ENCODE measurements at places on chromosomes 16 and 17.

DNA sequence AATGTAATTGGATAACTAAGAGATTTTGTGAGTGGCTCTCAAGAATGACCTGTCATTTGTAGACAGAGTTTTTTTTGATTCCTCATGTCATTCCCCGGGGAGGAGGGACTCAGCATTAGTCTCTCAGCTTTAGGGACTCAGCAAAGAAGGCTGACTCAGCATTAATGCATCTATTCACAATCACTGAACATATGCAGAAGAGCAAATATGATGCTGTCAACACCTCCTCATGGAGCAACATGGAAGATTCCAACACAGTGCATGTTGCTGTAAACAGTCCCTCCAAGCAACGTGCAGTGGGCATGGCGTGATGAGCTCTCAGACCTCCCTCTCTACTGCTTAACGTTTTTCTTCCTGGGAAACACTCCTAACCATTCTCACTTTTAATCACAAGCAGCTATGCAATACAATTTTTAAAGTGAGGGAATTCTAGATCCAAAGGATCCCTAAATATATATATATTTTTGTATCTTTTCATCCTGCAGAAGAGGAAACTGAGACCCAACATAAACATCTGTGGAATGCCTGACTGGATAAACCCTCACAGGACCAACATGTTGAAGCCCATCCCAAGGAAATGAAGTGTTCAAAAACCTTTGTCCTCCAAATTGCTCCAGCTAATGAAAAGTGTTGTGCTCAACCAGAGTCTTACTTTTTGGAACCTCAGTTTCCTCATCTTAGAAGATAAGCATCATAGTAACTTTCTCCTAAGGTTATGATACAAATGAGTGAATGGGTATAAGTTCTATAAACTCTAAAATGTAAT, 38.9 kb downstream of the TMEM100 start:
- no peak overlapping the region for H3K4me3 ChIP-seq
- H3K36me3 ChIP-seq: no peaks in the 10 kb centered on the region
- H3K4me1 ChIP-seq: no peaks in the 10 kb centered on the region
- no peak for DNase-seq

DNA sequence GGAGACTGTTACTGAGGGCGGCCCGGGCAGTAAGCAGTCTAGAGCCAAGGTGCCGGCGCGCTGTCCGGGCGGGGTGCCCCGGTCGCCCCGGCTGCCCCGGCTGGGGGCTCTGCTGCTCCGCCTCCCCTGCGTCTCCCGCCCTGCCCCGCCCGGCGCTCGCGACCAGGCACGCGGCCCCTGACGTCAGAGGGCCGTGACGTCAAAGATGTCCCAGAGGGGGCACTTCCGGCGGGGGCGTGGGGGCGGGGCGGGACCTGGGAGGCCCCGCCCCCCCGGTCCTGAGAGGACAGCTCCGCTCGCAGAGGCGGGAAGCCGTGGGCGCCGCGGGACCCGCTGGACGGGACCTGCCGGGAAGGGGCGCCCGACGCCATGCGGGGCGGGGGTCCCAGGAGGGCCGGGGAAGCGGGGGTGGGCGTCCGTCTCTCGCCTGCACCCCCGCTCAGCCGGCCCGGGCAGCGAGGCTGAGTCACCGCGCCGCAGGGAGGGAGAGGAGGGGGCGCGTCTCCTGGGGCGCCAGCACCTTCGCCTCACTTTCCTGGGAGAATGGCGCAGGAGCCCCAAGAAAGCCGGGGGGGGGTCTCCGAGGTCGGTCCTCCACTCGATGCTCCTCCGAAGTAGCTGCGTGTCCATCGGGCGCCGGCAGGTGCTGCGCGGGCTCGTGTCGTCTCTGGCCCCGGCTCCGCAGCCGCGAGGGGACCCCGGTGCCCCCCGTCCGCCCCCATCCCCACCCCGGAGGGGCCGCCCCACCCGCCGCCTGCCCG, 4.4 kb upstream of the HIC1 start:
- H3K36me3 ChIP-seq: no peaks in the 10 kb centered on the region
- H3K27ac ChIP-seq: no peak overlapping the region
- H3K4me3 ChIP-seq: peak overlapping the region; percentile 35
- peaks cover 22% of the 10 kb centered on the region for H3K27me3 ChIP-seq

DNA sequence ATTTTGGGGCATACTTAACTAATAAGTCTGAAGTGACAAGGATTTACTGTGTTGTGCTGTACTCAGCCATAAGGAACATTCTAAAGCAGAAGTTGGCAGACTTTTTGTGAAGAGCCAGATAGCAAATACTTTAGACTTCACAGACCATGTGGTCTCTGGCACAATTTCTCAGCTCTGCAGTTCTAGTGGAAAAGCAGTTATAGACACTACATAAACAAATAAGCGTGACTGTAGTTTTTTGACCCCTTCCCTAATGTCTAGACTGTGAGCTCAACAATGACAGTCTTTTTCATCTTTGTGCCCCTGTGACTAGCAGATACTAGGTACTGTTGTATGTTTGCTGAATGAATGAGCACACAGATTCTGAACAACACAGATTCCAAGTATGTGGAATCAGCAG, 4.9 kb downstream of the RPAIN start:
- no peaks in the 10 kb centered on the region for H3K27me3 ChIP-seq
- peaks cover 65% of the 10 kb centered on the region for H3K36me3 ChIP-seq
- no peak overlapping the region for H3K4me3 ChIP-seq
- H3K4me1 ChIP-seq: peaks cover 29% of the 10 kb centered on the region
- DNase-seq: no peak

DNA sequence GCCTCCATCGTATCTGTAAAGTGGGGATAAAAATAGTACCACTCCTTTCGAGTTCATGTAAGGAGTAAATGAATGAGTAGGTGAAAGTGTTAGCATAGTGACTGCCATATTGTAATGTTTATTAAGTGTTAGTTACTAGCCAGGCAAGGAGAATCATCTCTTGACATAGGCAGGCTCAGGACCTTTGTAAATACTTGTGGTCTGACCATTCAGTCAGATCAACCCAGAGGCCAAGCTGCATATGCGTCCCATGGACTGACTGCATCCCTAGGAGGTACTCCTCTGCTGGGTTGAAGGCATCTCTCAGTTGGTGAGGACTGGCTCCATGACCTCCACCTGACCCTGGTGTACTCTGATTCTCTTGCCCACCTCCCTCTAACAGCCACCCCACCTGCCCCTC, 40.5 kb upstream of the CDRT4 start:
- peaks cover 1% of the 10 kb centered on the region for H3K4me1 ChIP-seq
- DNase-seq: no peak
- H3K36me3 ChIP-seq: peaks cover 13% of the 10 kb centered on the region
- no peak overlapping the region for H3K27ac ChIP-seq
- no peak overlapping the region for H3K4me3 ChIP-seq
- H3K27me3 ChIP-seq: no peaks in the 10 kb centered on the region

DNA sequence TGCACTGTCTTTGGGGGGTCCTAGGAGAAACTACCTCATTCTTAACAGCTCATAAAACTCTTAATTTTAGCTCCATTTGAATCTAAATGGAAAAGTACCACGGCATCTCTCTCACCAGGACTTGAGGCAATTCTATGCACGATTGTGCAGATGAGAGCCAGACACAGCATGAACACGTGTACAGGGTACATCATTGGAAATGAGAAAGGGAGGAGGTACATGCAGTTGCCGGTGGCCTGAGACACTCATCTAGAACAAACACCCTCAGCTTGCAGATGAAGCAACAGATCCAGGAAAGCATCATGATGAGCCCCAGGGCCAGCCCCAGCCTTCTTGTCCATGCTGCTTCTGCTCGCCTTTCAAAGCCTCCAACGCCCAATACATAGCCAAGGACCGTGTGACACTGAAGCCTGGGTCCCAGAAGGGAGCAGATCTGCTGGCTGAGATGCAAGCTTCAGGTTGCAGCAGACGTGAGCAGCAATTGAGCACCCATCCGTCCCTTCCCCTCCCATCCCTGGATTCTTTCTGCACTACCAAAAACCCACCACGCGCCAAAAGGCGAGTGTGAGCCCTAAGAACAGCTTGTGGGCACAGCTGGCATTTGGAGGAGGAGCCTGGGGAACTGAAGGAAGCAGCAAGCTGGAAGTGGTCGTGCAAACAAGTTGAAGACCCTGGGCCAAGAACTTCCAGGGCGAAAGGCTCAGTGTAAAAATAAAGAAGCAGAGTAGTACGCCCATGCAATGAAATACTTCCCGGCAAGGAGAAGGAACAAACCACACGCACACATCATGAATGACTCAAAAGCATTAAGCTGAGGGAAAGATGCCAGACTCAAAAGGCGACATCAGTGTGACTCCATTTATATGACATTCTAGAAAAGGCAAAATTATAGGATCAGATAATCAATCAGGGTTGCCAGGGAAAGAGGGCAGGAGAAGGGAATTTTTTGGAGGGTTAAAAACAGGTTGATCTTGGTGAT, 7.3 kb upstream of the RCVRN start:
- H3K4me1 ChIP-seq: no peaks in the 10 kb centered on the region
- H3K27ac ChIP-seq: no peak overlapping the region
- H3K27me3 ChIP-seq: no peaks in the 10 kb centered on the region
- H3K36me3 ChIP-seq: no peaks in the 10 kb centered on the region

- peak overlapping the region; percentile 98 for H3K4me3 ChIP-seq
- peaks cover 67% of the 10 kb centered on the region for H3K4me1 ChIP-seq
- H3K27me3 ChIP-seq: no peaks in the 10 kb centered on the region
- H3K36me3 ChIP-seq: peaks cover 67% of the 10 kb centered on the region
- no peak for DNase-seq
- H3K27ac ChIP-seq: peak overlapping the region; percentile 86
Measured at GRCh38 chr17:56912105-56912999, 1.5 kb downstream of the TRIM25 start.

- no peak overlapping the region for H3K4me3 ChIP-seq
- no peak overlapping the region for H3K27ac ChIP-seq
- DNase-seq: no peak
- no peaks in the 10 kb centered on the region for H3K36me3 ChIP-seq
- peaks cover 27% of the 10 kb centered on the region for H3K27me3 ChIP-seq
Measured at GRCh38 chr16:3112881-3113574, 642 bp downstream of the ZNF205 start.

GRCh38 chr17:39867084-39867879, 720 bp upstream of the ZPBP2 start:
- peak overlapping the region; percentile 88 for H3K27ac ChIP-seq
- peaks cover 51% of the 10 kb centered on the region for H3K4me1 ChIP-seq
- peak; percentile 47 for DNase-seq
- no peaks in the 10 kb centered on the region for H3K36me3 ChIP-seq
- peak overlapping the region; percentile 57 for H3K4me3 ChIP-seq
- H3K27me3 ChIP-seq: no peaks in the 10 kb centered on the region

DNA sequence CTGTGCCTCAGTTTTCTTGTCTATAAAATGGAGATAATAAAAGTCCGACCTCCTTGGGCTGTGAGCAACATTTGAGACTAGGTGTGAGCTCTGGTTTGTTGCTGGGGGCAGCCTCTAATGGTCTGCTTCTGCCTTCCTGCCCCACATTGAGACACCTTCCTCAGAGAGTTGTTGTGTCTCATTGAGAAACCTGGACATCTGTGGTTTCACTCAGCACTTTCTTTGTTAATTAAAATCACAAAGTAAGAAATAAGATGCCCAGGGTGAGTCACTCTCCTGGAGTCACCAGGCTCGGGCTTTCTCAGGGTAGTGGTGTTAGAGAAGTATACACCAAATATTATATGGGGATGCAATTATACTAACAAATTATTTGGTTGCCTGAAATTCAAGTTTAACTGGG, 389.2 kb upstream of the SALL1 start:
- H3K4me1 ChIP-seq: no peaks in the 10 kb centered on the region
- no peaks in the 10 kb centered on the region for H3K27me3 ChIP-seq
- H3K4me3 ChIP-seq: no peak overlapping the region
- no peak overlapping the region for H3K27ac ChIP-seq

- H3K4me1 ChIP-seq: peaks cover 23% of the 10 kb centered on the region
- DNase-seq: no peak
- no peak overlapping the region for H3K27ac ChIP-seq
Measured at GRCh38 chr17:72699545-72699944, 392.9 kb downstream of the SLC39A11 start.

DNA sequence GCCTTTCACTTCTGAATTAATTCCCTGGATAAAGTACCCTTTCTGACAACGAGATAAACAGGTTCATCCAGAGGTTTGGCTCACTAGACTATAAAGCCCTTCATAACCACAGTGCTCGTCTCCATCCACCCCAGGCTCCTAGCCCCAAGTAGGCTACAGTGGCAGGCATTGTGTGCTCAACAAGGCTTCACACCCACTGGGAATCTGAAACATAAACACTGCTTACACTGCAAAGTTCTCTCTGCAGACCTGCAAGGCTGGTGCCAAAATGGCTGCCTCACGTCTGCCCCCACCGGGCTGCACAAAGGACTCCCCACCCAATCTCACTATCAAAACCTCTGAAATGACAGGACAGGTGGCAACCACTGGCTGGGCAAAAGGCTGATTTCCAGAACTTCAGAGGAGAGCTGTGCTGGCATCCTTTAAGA, 5.1 kb upstream of the HLF start:
- no peak overlapping the region for H3K4me3 ChIP-seq
- no peaks in the 10 kb centered on the region for H3K36me3 ChIP-seq
- no peak overlapping the region for H3K27ac ChIP-seq

DNA sequence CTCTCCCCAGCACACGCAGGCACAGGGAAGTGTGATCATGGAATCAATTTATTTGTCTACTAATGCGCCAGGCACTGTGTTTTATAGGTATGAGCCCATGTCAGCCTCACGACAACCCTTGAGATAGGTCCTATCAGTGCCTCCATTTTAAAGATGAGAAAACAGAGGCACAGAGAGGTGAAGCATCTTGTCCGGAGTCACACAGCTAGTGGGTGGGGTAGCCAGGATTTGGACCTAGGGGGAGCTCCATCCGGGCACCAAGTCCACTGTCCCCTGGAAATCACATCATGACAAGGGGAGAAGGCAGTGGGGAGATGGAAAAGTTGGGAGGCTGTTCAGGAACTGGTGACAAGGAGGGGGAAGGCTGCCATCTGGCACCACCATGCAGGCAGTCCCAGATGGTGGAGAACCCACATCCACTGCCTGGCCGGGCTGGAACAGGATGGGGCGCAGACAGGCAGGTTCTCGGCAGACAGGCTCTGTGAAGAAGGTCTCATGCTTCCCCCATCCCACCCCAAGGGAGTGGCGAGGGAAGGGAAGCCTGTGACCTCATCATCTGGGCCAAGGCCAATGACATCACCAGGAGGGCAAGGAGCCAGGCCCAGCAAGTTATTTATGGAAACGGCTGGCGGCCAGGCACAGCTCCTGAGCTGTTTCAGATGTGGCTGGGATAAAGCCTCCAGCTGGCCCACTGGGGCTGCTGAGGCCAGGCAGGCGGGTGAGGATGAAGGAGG, 126.0 kb upstream of the SDK2 start:
- no peak overlapping the region for H3K27ac ChIP-seq
- no peak overlapping the region for H3K4me3 ChIP-seq
- H3K27me3 ChIP-seq: peaks cover 4% of the 10 kb centered on the region
- no peak for DNase-seq
- no peaks in the 10 kb centered on the region for H3K4me1 ChIP-seq

DNA sequence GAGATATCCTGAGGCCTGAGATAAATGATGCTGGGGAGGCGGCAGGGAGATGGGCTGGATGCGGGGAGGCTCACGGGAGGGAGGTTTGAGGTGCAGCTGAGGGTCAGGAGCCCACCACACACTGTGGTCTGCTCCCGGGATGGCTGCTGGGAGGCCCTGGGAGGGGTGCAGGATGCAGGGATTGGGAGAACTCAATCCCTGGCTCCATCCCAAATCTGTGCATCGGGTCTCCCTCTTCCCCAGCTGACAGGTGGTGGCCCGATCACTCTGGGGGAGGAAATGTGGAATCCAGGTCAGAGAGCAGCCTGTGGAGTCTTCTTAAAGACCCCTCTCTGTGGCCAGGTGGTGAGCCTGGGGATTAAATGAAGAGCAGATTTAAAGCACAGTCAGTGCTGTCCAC, 12.0 kb downstream of the PHB1 start:
- H3K4me1 ChIP-seq: peaks cover 15% of the 10 kb centered on the region
- no peak overlapping the region for H3K27ac ChIP-seq
- no peaks in the 10 kb centered on the region for H3K27me3 ChIP-seq
- H3K36me3 ChIP-seq: peaks cover 44% of the 10 kb centered on the region
- H3K4me3 ChIP-seq: no peak overlapping the region
- no peak for DNase-seq

GRCh38 chr16:83268169-83268568, 539.6 kb upstream of the HSBP1 start:
- H3K27me3 ChIP-seq: no peaks in the 10 kb centered on the region
- no peak for DNase-seq

Data from activated CD4-positive, alpha-beta memory T cell treated with anti-CD3 and anti-CD28 coated beads, Interleukin-2, amount 10 ng/mL, durations not matched to agents 7 days and 5 days (primary cell).